ENCODE measurements at places on chromosomes 1 and 21. TPM values are rescaled to one million over a fixed set of nuclear protein-coding genes. Genes with fewer than 3 reads are reported as not detected.

Gene GBP5
- total RNA-seq, result 0.11 TPM

Gene HES5
- total RNA-seq, result not detected

Gene ELF3
- total RNA-seq, result 0.13 TPM

Gene SLAMF8
- total RNA-seq, result 0.11 TPM

Gene HES4
- total RNA-seq, result 0.91 TPM
